ENCODE measurements at places on chromosomes 12 and 14.

GRCh38 chr14:103214461-103214958, 91.2 kb downstream of the TNFAIP2 start:
- DNase-seq = no peak

GRCh38 chr14:35412272-35413056, 7.9 kb upstream of the NFKBIA start:
- no peak for DNase-seq

DNA sequence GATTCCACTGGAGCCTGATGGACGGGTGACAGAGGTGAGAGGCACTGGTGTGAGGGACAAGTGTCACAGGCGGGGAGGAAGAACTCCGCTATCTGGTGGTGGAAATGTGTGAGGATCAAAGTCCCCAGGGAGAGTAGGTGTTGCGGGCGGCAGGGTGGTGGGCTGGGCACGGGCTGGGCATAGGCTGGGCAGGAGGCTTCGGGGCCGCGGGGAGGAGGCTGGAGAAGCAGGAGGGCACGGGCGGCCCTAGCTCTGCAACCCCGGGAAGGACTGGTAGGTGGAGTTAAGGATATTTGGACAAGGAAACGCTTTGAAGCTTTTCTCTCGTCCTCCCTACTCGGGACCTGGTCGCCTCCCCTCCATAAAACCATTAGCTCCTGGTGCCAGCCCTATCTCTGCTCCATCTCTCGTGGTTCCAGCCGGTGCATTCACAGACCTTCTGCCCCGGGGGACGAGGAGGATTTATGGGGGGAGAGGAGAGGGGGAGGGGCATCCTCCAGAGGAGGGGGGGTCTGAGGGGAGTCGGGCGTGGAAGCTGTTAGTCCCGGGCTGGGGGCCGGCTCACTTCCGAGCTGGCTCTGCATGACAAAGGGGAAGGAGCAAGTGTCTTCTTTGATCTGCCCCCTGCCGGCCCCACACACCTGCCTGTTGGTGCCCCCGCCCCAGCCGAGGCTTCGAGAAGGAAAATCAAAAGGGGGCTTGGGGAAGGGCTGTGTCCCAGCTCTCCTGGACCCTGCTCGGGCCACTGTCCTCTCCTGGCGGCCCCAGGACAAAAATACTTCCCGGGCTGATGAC, 504 bp downstream of the WNT5B start:
- no peak for DNase-seq

DNA sequence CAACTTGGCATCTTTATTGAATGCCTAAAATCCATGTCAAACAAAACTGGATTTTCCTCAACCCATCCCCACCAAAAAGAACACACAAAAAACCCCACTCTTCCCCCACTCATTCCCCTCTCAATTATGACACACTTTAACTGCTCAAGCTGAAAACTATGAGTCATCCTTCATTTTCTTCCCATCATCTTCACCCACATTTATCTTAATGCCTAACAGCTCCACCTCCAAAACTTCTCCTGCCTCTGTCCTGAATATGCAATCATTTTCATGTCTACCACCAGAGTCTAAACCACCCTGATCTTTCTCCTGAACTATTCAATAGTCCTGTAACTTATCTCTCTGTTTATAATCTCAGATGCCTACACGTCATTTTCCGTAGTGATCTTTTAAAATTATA, 239.7 kb downstream of the BCAT1 start:
- no peak for DNase-seq

GRCh38 chr12:12582895-12583303, 20.2 kb upstream of the DUSP16 start:
- DNase-seq = no peak

DNA sequence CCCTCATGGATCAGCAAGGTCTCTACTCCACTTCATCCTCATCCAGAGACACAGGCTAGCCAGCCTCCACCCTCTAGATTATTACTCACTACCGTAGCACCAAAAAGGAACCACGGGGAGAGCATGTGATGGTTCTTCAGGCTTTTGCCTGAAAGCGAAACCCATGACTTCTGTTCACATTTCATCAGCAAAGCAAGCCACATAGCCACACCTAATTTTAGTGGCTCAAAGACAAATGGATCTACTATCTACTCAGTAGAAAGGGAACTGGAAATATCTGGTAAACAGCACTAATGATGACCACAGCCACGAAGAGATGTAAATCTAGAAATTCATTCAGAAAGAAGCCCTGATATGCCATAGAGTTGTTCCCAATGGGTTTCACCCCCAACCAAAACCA, 51.4 kb downstream of the VCPKMT start:
- no peak for DNase-seq

DNA sequence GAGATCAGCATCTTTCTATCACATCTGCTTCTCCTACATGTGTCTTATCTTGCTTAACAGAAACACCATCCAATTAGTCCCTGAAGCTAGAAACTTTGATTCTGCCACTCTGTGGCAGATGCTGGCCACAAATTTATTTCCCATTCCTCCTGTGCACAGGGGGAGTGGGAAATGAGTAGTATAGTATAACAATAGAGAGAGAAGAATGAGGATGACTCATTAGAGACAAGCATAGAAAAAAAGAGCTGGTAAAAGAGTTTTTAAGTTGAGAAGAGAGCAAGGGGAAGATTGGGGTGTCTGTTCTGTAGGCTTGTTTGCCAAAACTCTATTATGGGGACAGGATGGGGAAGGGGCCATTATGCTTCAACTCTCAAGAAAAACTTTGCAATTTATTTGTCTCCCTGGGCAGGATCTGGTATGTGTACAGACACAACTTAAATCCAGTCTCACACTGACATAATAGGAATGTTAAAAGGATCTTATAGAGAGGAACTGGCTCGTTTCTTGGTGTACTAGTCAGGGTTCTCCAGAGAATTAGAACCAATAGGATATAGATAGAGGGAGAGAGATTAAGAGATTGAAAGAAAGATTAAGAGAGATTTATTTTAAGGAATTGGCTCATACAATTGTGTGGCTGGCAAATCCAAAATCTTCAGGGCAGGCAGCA, 142.6 kb upstream of the CPSF6 start:
- no peak for DNase-seq

Data from coronary artery (tissue), 2 donors.